Activated T-helper 1 cell treated with anti-CD3 and anti-CD28 coated beads, Interleukin-2, amount 50 U/mL, for 16 hours (primary cell): ENCODE measurements at places on chromosomes 12 and 14.
A peak's percentile ranks its signal among the peaks of the same experiment; 100 is the strongest.

DNA sequence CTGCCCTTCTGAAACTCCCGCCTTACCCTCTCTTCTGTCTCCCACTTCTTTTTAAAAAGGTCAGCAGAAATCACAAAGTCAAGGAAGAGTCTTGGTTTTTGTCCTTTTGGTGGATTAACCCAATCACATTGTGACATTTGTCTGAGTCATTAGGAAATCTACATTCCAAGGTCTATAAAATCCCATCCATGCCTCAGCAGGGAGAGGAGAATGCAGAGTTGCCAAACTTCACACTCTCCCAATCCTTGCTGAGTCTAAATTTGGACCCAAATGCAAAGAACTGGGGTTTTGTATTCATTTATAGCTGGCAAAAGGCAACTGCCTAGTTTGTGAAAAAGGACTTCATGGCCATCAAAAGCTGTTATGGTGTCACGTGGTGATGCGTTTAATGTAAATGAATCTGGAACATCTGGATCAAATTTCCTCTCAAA, 67.9 kb downstream of the TMEM30B start:
- DNase-seq = no peak

GRCh38 chr12:50062728-50063460, 5.5 kb downstream of the ASIC1 start:
- no peak for DNase-seq

DNA sequence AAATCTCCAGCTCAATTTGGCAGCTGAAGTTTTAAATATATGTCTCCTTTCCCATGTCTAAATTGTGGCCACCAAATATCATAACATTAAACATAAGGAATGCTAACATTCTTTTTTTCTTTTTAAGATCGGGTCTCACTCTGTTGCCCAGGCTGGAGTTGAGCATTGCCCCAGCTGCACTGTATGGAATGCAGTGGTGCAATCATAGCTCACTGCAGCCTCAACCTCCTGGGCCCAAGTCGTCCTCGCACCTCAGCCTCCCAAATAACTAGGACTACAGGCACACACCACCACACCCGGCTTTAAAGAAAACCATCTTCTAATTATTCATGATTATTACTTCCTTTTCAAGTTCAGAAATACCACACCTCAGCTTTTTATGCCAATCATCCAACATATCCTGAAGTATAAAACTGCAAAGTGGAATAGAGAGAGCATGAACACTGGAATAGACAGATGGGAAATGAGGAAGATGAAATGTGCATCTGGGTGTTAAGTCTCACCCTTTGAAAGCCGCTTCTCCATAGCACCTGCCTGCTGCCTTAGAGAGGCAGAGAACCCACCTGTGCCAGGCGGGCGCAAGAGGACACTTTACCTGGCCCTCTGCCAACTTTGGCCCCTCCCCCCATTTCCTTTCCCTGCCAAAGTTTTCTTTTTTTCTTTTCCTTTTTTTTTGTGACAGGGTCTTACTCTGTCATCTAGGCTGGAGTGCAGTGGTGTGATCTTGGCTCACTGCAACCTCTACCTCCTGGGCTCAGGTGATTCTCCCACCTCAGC, 2.8 kb upstream of the EML1 start:
- DNase-seq = no peak

DNA sequence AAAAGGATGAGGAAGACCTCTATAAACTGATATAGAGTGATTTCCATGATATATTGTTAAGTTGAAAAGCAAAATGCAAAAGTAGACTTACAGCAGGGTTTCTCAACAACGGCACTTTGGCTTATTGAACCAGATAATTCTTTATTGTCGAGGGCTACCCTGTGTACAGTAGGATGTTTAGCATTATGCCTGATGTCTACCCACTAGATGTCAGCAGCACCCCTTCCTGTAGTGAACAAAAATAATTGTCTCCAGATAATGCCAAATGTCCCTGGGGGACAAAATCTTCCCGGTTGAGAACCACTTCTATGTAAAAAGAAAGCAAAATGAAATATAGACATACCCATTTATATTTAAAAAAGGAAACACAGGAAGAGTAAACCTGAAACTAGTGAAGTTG, 32.4 kb downstream of the ABCD2 start:
- DNase-seq = no peak

- DNase-seq = no peak
Measured at GRCh38 chr14:60975551-60975950, 5.3 kb downstream of the TRMT5 start.

DNA sequence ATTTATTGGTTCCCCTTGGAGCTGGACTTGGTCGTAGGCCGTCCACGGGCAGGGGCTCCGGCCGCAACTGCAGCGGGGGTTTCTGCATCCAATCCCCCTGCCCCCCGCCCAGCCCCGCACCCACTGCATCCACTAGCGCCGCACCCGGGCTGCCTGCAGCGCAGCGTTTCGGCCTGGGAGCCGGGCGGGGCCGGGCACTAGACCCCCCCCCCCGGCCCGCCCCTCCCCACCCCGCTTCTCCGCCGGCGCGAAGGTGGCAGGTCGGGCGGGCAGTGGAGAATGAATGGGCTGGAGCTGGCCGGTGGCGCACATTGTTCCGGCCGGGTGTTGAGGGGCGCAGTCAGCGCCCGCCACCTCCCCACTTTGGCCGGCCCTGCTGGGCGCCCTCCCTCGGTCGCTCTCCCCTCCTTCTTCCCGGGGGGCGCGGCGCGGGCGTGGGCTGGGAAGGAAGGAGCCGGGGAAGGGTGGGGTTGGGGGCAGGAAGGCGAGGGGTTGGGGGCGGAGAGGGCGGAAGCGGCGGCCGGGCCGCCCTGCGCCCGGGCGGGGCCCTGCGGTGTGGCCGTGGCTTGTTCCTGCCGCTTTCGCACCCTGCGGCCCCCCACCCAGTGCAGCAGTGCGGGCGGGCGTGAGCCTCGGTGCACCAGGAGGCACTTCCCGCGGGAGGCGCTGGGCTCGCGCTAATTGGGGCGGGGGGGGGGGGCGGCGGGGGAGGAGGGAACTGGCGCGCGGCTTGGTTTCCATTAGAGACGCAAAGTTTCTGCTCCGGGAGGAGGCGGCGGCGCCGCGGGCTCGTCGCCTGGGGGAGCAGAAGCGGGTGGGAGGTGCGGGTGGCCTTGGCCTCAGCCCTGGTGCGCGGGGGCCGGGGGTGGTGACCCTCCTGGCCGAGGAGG, 841 bp downstream of the CALM1 start:
- peak; percentile 54 for DNase-seq

DNA sequence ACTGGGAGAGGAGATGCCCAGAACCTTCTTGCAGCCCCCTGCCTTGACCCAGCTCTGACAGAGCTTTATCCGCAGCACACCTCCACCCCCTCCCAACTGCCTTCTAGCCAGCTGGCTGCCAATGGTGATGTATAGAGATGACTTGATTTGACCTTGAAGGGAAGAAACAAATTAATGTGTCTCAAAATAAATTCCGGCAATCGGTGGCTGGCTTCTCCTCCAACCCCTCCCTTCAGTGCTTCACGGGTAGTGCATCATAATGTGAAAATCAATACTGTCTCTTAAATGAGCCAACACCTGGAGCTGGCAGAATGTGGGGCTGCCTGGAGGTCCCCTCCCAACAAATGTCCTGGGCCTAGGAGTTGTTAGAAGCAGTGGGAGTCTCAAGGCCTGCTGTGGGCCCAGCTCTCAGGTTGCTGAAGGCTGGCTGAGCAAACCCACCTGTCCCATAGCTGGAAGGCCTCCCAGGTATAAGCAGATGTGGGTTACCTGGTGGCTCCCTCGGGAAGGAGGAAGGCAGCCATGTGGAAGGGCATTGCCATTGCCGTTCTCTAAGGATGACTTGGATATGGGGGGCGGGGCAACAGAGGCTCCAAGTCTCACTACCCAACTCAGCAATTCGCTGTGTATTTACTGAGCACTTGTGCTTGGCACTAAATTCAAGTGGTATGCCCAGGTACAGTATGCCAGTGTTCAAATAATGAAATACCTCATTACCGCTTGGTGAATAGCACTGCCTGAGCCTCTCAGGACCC, 23.2 kb downstream of the HSPB8 start:
- no peak for DNase-seq

DNA sequence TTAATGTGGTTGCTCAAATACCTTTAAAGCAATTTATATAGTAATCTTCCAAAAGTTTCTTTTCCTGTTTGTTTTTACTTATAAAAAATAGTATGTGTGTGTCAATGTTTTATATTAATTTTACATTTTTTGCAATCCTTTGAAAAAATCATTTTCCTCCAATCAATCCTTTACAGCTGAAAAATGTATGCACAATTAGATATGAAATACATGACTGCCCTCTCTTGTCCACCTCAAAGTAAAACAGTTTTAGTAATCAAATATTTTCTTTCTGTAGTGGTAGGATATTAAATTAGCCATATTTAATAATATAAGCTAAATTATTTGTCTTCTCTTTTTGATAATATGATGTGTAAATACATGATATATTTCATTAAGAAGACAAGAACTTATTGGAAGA, 269.9 kb downstream of the ADAMTS20 start:
- DNase-seq = no peak

DNA sequence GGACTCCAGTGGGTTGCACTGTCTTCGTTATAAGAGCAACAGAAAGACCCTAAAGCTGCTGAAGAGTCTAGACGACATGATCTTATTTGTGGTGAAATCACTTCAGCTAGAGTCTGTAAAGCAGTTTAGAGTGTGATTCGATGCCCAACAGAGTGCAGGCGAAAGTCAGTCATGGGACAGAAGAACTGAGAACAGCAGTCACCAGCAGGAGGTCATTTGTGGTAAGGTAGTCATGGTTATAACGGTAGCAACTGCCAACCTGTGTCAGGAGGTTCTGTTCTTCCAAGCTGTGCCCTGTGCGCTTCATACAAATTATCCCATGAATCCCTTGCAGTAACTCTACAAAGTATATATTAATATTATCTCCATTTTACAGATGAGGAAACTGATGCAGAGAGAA, 954.1 kb downstream of the AACS start:
- DNase-seq = no peak

DNA sequence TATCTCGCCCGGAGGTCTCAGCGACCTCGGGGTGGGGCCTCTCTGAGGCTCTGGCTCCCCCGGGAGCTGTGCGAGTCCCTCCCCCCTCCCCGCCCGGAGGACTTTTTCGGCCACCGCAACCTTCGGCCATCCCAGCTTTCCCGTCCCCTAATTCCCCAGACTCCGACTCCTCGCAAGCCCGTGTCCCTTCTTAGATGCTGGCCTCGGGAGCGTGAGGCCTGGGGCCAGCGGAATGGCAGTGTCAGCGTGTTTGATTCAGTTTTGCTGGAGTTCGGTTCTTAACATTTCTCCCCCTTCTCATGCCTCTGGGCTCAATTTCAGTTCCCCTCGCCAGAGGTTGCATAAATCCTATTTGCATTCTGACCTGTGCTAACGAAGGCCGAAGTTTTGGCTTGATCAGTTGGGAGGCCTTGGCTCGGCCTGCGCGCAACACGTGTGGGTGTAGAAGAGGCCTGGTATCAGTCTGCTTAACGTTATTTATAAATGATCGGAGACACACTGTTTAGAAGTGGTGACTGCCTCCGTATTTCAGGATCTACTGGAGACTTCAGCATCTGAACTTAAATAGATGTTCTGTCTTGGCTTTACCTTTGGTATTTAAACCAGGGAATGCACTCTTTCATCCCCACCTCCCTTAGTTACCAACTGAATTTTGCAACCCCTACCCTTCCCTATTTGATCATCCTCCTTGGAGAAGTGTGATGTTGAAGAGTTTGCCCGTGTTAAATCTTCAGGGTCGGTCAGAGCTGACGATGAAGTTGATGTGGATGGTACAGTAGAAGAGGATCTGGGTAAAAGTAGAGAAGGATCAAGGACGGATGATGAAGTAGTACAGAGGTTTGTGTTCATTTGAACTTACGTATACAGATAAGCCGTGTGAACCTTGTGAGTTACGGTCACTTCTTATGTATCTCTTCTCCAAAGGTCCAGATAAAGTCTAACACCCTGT, 851 bp downstream of the HSP90B1 start:
- no peak for DNase-seq

- DNase-seq = no peak
Measured at GRCh38 chr14:80269353-80269925, 58.1 kb upstream of the DIO2 start.

DNA sequence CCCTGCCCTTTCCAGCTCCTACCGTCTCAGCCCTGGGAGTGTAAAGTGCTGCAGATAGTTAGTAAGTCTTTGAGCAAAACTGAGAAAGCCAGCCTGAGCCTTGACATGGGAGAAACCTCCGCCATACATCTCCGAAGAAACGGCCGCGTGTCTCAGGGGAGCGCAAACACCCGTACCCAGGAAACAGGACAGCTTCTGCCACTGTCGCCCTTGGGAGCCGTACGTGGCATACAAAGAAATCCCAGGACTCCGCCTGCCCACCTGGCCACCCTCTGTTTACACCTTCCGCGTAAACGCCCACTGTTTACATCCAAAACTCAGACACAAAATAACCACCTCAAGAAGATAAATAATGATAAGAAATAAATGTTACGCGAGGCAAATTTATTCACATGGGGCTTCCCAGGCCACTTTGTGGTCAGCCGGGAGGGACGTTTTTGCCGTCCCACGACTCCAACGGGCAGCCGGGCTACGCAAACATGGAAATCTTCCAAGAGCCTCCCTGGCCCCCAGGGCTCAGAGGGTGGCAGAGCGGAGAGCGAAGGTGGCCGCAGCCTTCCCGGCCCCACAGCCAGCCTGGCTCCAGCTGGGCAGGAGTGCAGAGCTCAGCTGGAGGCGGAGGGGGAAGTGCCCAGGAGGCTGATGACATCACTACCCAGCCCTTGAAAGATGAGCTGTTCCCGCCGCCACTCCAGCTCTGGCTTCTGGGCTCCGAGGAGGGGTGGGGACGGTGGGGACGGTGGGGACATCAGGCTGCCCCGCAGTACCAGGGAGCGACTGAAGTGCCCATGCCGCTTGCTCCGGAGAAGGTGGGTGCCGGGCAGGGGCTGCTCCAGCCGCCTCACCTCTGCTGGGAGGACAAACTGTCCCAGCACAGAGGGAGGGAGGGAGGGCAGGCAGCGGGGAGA, at the start of gene BDKRB2:
TSS of gene BDKRB2 (plus strand) at position 689 of the 908 bp plus-strand sequence. CDS start 32,269 bp downstream, outside the sequence.
- DNase-seq = no peak

DNA sequence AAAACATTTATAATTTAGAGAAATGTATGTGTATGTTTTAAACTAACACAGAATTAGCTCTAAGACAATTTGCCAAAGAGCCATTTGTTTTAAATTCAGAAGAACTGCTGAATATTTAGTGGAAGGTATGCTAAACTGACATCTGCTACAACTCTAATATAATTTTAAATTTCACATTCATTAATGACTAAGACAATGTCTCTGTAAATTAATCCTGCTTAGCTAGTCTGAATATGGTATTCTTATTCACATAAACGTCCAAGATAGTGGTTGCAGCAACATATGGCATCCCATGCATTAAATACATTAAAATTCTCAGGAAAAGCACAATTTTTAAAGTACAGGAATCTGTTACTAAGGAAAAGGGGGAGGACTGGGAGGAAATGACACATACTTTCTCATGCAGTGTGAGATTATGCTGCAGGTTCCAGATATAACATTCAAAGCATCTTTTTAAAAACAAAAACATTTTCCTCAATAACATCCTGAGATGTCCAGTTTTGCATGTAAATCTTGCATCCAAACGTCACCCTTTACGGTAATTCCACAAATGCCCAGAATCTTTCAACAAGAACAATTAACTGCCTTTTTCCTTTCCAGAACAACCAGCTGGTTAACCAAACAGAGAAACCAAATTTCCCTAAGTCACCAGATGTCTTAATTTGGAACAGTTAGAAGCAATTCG, 26.9 kb downstream of the WDR89 start:
- DNase-seq = no peak
